ENCODE measurements at places on chromosomes 13 and 19.

- DNase-seq: no peak
These were observed 56.6 kb upstream of the ANKRD10 start for GRCh38 chr13:110971486-110971885.

- no peak for DNase-seq
These were observed 135.3 kb upstream of the MCF2L start for GRCh38 chr13:112833551-112834257.

GRCh38 chr19:49651029-49651819 lies 9.2 kb downstream of the SCAF1 start:
- DNase-seq: no peak

DNA sequence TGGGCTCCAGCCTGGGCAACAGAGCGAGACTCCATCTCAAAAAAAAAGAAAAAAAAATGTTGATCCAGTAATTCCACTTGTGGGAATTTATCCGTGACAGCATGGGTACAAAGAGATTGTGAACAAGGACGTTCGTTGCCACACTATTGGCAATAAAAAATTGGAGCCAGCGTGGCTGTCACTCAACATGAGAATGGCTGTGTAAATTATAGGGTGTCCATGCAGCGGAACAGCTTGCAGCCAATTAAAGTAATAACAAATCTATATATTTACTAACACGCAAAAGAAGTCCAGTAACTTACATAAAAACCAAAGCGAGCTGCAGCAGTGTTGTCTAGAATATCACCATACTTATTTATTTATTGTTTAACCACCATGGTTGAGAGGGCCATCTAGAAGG lies 19.3 kb downstream of the DPF1 start:
- DNase-seq: no peak

DNA sequence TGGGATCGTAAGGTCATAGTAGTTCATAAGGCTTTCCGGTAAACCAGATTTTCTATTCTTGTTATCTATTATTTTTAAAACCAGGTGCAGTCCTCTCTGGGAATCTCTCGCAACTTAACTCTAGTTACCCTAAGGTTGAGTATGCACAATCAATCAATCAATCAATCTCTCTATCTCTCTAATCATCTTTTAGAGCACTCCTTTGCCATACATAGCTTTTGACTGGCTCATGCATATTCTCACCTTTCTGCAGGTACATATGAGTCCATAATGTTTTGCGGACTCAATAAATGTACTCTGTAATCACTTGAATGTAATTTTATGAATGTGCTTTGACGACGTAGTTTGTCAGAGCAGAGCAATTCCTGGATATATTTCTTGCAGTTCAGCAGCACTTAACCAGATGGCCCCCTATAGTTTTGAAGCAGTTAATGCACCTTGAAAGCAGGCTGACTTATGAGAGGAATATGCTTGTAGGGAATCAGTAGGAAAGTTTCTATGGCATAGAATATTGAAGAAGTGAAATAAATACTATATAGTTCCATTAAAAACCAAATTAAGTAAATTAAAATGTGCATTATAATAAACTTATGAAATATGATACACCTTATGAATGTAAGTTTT lies 524.7 kb downstream of the GPC5 start:
- no peak for DNase-seq

DNA sequence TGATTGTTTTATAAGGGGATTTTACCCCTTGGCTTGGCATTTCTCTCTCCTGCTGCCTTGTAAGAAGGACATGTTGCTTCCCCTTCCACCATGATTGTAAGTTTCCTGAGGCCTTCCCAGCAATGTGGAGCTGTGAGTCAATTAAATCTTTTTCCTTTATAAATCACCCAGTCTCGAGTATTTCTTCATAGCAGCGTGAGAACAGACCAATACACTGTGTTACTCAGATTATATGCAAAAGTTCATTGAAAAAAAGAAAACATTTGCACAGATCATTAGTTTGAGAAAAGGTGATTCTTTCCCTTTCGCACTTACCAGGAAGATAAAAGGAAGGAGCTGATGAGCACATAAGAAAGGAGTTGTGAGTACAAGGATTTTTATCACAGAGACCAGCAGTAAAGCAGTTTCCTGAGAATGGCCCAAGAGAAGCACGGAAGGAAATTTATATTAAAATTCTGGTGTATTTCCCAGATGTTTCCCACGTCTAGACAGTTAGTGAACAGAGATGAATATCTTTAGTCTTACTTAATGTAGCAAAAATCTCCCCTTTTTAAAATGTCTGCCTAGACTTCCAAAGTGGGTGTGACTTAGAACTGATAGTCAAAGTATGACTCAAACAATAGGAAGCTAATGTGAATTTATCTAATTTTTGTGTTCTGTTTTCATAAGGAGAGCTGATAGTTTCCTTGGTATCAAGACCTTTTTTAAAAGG lies 431.8 kb upstream of the SGCG start:
- DNase-seq: no peak

Measured in CD4-positive, alpha-beta T cell treated with Interleukin-17A for 4 hours (primary cell).